ENCODE measurements at places on chromosomes 1 and 21. TPM values are rescaled to one million over a fixed set of nuclear protein-coding genes. Genes with fewer than 3 reads are reported as not detected.

- DNase-seq, result no peak
Measured at GRCh38 chr1:230368363-230368762, 57.8 kb downstream of the PGBD5 start.

Gene APOBEC4
- not detected for polyA plus RNA-seq

DNA sequence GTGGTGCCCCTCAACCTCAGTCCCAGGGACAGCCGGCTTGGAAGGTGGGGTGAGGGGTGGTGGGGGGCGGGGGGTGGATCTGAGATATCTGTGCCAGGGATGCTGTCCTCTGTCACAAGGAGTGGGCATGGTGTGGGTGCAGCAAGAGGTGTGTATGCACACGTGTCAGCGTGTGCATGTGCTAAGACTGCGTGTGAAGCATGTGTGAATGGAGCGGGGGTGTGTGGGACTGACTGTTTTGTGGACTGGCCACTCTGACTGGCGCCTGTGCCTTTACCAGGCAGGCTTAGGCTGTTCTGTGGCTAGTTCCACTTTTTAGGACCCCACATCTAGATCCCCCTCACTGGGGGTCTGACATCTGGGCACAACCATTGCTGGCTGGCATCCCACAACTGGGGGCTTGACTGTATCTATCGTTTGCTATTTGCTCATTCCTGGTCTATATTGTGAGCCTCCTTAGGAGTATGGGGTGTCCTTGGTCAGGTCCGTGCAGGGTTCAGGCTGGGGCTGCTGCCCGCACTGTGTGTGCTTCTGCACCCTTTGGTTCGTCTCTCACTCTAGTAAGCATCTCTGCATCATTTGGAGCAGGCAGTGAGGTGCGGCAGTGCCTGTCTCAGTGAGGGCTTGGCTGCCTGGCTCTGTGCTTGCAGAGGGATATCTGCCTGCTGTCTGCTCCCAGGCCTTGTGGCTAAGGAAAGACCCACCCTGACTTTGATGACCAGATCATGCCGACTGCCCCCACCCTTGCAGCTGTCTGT lies 1.9 kb downstream of the AMPD2 start:
- no peak for DNase-seq

Gene BMP8B
- not detected for polyA plus RNA-seq

Gene RASSF5
- 138 TPM for polyA plus RNA-seq

GRCh38 chr1:119731060-119731459 lies 19.3 kb downstream of the PHGDH start:
- no peak for DNase-seq

- DNase-seq, result no peak
Measured at GRCh38 chr1:30694280-30695175, 28.9 kb downstream of the MATN1 start.

Gene GPR89A
- 25.0 TPM for polyA plus RNA-seq

Data from naive B cell (primary cell).